ENCODE measurements at places on chromosomes 16 and 17.

GRCh38 chr16:85191341-85191965 lies 79.2 kb upstream of the CIBAR2 start:
- no peak for DNase-seq

DNA sequence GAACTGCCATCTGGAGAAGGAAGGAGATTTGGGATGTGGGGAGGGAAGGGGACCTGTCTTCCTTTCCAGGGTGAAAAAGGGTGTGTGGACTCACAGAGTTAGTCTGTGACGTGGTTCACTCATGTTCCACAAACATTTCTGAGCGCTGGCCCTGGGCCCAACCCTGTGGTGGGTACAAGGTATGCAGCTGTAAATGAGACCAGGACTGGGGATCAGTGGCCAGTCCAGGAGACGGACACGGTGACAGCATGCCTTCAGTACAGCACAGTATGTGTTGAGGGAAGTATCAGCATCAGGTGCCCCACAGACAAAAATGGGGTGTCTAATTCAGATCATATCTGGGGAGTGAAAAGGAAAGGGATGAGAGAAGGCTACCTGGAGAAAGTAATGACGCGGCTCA lies 5.5 kb upstream of the EPX start:
- DNase-seq: no peak

- DNase-seq: no peak
Measured at GRCh38 chr16:22220069-22220440, 14.0 kb downstream of the EEF2K start.

DNA sequence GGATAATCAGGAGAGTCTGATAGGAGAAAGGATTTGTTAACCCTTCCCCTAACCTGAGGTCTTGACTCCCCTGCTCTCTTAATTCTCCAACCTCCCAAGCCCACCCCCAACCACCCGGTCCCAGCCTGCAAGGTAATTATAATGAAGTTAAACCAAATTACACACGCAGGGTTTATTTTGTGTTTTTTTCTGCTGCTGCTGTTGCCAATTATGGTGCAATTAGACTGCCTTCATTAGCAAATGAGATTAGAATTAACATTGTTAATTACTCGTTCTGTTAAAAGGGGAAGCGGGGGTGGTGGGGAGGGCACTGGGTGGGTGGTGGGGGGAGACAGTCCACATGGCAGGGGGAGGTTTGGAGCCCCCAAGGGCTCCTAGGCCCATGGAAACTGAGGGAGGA lies 128.9 kb downstream of the CCT6B start:
- DNase-seq: no peak

GRCh38 chr16:61807551-61807950 lies 228.7 kb downstream of the CDH8 start:
- DNase-seq: no peak

DNA sequence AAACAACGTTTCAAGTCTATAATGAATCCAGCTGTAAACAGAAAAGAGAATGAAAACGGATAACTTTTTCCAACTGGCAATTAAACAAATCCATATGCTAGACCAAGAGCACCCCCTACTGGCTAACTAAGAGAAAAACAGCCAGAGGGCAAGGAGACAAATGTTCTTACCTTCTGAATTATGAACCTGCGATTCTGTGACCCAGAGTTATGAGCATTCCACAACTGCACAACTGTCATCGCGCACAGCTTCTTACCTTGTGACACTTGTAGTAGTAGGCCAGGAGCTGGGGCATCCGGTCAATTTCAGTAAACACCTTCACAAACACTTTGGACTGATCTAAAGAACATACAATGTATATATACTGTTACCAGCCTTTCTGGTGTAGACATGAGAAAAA lies 18.6 kb downstream of the COG7 start:
- DNase-seq: peak; percentile 20

DNA sequence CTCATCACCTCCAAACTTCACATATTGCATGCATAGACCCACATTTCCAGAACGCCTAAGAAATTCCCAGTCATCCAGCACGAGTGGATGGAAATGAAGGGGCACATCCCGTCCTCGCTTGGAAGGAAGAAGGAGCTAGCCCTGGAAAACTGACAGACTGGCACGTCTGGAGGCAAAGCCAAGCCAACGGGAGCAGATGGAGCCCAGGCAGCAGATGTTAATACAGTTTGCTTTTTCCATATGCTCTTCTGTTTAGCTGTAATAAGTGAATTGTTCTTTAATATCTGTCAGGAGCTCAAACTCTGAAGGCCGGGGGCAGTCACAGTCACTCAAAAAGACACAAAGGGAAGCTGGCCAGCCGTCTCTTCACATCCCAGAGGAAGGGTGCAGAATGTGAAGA lies 187.7 kb downstream of the XYLT1 start:
- no peak for DNase-seq

DNA sequence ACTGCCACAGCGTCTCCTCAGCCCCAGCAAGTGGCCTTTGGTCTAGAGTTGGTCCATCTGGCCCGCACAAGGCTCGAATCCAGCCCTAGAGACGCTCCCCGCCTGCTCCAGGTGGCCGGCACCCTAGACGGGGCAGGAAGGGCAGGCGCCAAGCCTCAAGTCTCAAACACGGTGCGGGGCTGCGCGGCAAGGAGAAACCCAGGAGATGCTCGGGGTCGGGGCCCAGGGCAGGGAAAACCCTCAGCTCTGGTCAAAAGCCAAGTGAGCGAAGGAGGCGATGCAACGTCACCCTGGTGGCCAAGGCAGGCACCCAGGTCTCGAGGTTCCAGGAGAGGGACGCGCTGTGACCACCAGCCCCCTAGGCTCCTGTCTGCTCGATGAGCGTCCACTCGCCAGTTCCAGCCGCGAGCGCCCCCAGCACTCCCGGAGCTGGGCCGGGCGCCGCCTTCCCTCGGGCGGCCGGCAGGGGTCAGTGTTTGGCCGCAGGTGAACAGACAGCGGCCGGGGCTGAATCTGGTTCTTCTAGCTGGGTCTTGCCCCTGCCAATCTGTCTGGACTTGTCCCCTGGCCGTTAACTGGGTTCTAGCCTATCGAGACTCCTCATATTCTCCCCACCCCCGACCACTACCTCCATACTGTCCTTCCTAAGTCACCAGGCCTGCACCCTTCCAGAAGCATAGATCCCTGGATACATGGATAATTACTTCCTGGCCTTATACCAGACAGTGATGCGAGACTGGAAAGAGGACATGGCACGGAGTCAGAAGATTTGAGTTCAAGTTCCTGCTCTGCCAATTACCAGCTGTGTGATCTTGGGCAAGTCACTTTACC lies 44.0 kb downstream of the PRAC1 start:
- no peak for DNase-seq

DNA sequence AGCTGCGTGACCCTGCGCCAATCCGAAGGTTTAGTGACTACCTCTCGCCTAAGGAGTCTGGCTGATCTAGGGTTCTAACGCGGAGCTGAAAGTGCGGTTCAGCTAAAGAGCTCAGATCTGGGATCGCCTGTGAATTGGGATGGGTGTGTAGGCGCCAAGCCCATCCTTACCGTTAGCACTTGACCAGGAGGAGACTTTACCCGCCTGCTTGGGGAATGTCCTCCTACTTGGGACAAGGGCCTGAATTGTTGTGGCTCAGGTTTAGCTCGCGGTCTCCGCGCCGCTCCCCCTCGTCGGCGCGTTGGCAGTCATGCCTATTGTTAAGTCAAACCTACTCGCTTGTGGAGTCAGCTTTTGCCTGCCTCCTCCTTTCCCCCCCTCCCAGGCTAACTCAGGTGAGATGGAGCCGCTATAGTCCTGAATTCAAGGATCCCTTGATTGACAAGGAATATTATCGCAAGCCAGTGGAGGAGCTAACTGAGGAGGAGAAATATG lies 480 bp downstream of the MRPS7 start:
- no peak for DNase-seq

- no peak for DNase-seq
Measured at GRCh38 chr17:2086306-2086705, 31.4 kb downstream of the HIC1 start.

Data from C1 segment of cervical spinal cord (tissue), 14 donors.